T-helper 2 cell (primary cell): ENCODE measurements at places on chromosomes 12 and 14.
A peak's percentile ranks its signal among the peaks of the same experiment; 100 is the strongest.

GRCh38 chr14:74551431-74552371, 58.1 kb downstream of the ISCA2 start:
- no peak for DNase-seq

DNA sequence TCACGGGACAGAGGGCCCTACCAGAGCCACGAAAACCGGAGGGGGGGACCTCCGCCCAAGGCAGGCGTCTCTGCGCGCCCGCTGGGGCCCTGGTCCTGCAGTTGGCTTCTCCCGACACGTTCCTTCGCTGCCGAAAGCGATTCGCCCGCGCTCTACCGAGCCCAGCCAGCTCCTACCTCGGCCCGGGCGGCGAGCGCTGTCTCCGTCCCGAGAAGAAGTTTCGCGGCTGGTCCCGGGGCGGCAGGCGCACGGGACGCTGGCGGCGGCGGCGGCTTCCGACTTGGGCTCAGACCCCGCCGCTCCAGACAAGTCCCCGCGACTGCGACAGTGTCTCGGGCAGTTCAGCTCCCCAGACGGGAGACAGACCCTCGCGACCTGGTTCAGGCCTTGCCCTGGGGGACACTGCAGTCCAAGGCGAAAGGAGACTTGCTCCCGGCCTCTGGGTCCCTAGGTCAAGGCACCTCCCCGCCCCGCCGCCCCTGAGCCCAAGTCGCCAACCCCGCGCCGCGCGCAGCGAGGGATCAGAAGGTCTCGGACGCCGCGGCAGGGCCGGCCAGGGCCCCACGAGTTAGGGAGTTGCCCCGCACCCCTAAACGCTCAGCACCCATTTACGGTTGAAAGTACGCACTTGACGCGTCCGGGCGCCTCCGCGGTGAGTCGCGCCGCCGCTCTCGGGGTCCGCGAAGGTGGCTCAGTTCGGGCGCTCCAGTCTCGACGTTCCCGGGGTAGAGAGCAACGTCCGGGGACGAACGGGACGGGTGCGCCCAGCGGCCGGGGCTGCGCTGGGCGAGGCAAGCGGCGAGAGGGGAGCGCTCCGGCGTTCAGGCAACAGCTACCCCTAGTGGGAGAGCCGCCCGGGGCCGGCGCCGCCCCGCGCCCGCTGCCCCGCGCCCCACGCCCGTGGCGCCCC, 1.4 kb upstream of the DIO3 start:
- DNase-seq: peak; percentile 12

DNA sequence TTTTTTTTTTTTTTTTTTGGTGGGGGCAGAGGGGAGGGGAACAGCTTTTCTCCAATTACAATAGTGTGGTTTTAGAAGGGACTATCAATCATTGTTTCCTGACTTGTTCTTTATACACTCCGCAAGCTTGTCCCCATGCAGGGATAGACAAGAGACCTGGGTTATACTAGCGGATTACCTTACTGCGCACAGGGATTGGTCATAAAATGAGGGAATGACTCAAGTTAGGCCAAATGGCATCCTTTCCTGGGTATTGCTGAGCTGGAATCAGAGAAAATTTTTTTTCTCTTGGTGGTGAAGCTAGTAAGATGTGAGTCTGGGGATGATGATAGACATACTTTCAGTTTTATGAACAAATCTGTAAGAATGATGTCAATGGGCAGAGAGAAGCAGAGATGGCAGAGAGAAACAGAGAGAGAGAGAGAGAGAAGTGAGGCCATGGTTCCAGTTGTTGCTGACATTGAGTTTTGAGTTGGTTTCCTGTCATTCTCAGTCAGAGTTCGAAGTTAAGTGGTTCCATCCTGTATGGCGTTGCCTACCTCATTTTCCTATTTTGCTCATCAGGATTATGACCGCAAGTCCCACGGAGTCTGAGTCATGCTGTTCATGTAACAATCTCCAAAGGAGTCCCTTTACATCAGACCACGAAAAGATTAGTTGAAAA, 59.1 kb upstream of the OTOGL start:
- DNase-seq: no peak

GRCh38 chr12:91226951-91227350, 44.3 kb upstream of the DCN start:
- no peak for DNase-seq

- DNase-seq: no peak
These were observed 59.4 kb downstream of the TTC9 start for GRCh38 chr14:70700955-70701585.

DNA sequence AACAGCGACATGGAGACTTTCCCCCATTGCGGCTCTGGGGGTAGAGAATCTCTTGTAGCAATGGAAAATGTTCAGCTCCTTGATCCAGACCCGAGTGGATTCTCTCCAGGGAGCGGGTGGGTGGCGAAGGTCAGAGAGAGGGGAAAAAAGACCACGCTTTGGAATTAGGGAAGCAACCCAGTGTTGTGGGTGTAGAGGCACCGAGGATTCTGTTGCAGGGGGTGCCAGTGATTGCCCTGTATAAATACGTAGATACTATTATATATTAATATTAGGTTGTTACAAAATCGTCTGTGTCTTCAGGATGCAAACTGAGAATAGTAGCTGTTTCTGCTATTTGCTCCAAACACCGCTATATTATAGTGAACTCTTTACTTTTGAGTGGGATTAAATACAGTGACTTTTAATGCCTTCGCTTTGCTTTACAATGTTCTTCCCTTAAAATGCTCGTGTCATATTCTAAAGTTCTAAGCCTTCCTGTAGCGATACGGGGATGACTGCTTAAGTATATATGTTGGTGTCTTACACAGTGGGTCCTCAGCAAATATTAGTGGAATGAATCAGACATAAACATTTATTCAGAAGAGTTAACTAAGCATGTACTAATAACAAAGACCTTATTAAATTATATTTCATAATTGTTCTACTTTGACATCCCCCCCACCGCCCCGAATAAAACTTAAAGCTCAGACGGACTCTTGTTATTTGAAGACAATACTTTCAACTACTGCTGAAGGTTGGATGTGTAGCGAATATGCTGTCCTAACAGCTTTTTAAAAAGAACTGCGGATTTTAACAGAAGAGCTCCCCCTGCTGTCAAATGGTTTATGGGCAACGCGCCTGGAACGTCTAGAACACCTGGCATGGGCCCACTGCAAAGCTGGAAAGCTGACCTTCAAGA, 136.4 kb upstream of the KRAS start:
- peak; percentile 57 for DNase-seq
